ENCODE measurements at places on chromosomes 1 and 21. TPM values are rescaled to one million over a fixed set of nuclear protein-coding genes. Genes with fewer than 3 reads are reported as not detected.

Gene VHLL
- not detected for total RNA-seq

Gene ANGPTL3
- total RNA-seq: not detected

Gene SLC44A5
- 0.22 TPM for total RNA-seq

Gene PLEKHA6
- total RNA-seq: 3.0 TPM

Gene GCSAML
- total RNA-seq: 0.27 TPM

Gene SLC26A9
- total RNA-seq: not detected

Gene ZNF695
- 1.1 TPM for total RNA-seq

Measured in activated CD8-positive, alpha-beta T cell treated with anti-CD3 and anti-CD28 coated beads for 36 hours (primary cell).